ENCODE measurements at places on chromosomes 7 and 10.

GRCh38 chr7:135575296-135575695 lies 17.6 kb downstream of the NUP205 start:
- DNase-seq, result no peak

- no peak for DNase-seq
These were observed 42.1 kb downstream of the RBM17 start for GRCh38 chr10:6130848-6131470.

- no peak for DNase-seq
These were observed 131.3 kb downstream of the DYNC2I1 start for GRCh38 chr7:158987691-158988090.

GRCh38 chr10:35040760-35041501 lies 49.2 kb downstream of the CUL2 start:
- DNase-seq, result peak; percentile 48

DNA sequence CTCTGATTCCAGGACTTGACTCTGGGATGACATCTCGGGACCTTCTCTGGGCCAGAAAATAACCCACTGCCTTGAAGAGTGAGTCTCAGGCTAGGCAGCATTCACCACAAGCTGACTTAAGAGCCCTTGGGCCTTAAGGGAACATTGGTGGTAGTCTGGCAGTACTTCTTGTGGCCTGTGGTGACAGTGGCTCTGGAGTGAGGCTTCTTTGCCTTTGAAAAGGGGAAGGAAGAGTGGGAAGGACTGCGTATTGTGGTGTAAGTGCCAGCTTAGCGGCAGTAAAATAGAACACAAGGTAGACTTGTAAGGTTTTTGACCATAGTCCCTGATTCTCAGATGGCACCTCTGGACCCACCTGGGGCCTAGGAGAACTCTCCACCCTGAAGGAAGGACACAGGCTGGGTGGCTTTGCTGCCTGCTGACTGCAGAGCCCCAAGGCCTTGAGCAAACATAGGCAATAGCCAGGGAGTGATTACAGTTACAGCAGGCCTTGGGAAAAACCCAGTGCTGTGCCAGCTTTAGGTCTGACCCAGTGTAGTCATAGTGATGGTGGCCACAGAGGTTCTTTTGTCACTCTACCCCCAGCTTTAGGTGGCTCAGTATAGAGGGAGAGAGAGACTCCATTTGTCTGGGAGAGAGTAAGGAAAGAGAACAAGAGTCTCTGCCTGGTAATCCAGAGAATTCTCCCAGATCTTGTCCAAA lies 483.9 kb downstream of the SH2D4B start:
- no peak for DNase-seq

DNA sequence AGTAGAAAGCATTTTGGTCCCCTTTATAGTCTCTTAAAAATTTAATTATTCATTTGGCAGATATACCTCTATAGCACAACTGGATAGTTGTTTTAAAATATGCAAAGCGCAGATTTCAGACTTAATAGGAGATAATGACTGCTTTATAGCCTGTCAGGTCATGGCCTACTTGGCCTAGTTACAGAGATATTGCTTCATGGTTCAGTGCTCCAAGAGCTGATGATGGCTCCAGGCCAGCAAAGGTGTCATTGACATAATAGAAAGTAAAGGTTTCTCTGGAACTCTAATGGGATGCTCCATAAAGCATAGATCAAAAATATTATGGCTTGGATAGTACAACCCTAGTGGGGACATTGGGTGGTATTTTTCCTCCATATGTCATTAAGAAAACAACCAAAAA lies 285.7 kb downstream of the NXPH1 start:
- DNase-seq, result no peak

- no peak for DNase-seq
These were observed 979 bp upstream of the NODAL start for GRCh38 chr10:70442332-70442988.

GRCh38 chr7:11648980-11649379 lies 183.0 kb downstream of the THSD7A start:
- DNase-seq, result no peak

DNA sequence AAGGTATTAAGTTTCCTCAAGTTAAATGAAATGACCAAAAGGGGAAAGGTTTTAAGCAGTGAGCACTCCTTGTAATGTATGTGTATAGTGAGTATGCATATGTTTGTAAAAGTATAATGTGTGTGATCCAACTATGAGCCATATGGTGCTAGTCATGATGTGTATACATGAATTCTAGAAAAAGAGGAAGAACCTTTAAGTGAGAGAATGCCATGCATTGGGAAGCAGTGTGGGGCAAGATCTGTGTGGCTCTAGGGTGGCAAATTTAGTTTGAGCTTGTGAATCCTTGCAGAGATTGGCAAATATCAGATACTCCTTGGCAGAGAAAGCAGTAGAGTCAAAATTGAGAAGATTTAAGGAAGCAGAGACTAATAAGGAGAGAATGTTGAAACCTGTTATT lies 435.0 kb downstream of the AUTS2 start:
- no peak for DNase-seq

DNA sequence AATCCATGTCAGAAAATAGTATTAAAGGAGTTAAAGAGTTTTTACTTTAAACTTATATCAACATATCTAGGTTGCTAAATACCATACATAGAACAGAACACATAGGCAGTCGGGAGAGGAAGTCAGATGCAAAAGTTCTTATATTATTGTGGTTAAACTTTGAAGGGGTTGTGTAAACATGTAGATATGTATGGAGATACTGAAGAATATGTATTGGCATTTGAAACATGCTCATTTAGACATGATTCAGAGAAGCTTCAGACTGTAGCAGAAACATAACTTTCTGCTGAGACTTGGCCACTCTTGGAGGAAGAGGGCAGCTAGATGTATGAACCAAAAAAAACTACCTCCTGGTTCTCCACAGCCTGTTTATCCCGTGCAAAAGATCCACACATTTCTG lies 103.5 kb upstream of the FERD3L start:
- no peak for DNase-seq

GRCh38 chr10:111004016-111004415 lies 72.8 kb upstream of the ADRA2A start:
- no peak for DNase-seq

Measured in GM03348 (cell line).